HS-27A (cell line): ENCODE measurements at places on chromosomes 7 and 10.

DNA sequence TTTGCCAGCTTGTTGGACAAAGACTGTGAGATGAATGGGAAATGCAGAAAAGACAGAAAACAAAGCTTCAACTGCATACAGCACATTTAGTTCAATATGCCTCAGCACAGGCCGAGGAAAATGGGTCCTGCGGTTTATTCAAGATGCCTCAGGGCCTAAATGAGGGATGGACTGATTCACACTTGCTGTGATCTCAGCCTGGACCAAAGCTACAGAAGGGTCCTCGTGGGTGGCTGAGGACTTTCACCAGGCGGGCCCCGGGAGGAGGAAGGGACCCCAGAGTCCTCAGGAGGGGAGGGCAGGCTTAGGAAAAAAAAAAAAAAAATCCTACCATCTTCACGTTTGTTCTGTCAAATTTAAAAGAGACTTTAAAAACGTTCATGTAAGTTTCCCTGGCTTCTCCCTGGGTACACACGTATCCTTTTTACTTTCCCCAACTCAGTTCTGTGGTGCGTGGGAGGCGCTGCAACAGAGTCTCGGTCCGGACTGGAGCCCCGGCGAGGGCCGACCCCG lies 624 bp upstream of the ZNF783 start:
- no peak for DNase-seq

DNA sequence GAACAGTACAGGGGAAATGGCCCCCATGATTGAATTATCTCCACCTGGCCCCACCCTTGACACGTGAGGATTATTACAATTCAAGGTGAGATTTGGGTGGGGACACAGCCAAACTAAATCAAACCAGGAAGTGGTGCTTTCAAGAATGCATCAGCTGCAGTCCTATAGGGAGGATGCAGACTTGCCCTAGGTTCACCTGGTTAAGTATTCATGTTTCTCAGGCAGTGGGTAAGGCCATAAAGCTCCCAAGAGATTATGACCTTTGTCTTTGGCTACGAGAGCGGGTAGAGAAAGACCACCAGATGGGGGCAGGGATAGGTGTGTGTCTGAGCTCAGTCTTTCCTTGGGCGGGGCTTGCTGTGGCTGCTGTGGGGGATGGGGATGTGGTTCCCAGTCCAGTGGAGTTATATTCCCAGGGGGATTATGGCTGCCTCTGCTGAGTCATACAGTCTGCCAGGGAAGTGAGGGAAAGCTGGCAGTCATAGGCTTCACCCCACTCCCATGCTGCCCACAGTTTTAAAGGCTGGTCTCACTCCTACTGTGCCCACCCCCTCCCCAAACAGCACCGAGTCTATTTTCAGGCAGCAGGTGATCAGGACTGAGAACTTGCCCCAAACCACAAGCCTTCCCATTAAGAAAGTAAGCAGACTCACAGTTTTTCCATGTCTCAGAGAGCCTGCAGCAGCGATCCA lies 8.4 kb upstream of the R3HCC1L start:
- DNase-seq: no peak

DNA sequence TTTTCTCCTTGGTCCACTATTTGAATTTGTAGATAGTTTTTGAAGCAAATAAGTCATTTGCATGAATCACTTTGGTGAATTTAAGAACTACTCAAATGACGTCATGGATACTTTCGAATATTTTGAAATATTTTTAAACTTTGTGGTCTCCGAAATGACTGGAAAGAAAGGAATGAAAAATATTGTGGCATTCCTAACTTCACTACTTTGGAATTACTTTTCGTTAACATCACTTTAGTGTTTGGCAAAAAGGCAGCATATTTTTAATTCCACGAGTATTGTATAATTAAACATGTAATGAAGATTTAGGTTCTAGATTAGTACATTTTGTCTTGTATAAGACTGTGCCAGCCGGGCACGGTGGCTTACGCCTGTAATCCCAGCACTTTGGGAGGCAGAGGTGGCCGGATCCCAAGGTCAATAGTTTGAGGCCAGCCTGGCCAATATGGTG lies 35.3 kb upstream of the ZRANB1 start:
- peak; percentile 59 for DNase-seq

GRCh38 chr7:151851782-151852181 lies 25.1 kb downstream of the PRKAG2 start:
- DNase-seq: no peak

DNA sequence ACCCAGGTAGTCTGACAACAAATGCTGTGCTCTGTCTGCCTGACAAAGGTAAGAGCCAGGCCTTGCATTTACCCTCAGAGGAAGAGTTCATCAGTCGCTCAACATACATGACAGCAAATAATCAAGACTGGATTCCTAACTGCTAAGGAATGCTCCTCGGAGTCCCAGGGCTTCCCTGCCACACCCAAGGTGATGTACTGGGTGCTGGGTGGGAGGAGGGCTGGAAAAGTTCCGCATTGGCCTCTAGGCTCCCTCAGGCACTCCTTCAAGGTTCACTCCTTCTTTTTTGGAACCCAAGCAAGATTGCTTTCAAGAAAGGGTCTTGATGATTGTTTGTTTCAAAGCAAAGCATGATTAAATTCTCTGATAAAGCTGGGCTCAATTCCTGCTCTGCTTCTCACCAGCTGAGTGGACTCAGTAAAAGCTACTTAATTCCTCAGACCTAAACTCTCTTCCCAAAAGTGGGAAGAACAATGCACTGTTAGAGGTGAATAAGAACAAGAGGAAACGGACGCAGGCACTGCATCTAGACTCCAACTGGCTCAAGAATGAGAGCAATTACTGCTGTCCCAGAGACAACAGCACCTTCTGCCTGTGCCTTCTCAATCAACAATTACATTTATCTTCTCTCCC lies 173.5 kb downstream of the ELMO1 start:
- DNase-seq: no peak

GRCh38 chr10:33336582-33337325 lies 2.3 kb upstream of the NRP1 start:
- DNase-seq: no peak

DNA sequence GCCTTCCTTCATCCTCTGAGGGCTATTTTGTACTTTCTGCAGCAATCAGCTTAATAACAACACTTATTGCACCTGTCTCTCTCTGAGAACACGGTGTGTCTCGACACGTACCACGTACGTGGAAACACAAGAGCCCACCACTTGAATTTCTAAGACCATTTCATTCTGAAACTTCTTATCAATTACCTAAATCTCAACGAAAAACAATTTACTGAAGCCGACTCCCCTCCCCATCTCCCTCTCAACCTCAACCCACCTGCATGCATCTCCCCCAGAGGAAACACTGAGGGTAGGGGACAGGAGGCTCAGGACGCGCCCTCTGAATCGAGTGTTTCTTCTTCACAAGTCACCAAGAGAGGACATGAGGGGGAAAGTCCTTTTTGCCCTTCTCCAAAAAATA lies 278.6 kb downstream of the USP6NL start:
- no peak for DNase-seq

DNA sequence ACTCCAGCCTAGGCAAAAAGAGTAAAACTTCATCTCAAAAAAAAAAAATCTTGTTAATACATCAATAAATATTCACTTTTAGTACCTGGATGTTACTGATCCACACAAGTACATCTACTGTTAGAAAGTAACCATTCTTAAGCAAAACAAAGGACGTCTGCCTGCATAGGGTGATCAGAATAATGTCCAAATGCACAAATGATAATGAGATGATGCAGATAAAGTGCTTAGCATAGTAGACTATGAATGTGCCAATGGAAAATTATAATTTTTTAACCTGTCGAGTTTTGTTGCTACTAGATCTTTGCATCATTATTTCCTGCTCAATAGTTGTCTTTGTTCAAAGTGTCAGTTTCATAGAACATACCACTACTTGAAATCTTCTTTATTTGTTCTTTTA lies 109.6 kb upstream of the IMMP2L start:
- no peak for DNase-seq

DNA sequence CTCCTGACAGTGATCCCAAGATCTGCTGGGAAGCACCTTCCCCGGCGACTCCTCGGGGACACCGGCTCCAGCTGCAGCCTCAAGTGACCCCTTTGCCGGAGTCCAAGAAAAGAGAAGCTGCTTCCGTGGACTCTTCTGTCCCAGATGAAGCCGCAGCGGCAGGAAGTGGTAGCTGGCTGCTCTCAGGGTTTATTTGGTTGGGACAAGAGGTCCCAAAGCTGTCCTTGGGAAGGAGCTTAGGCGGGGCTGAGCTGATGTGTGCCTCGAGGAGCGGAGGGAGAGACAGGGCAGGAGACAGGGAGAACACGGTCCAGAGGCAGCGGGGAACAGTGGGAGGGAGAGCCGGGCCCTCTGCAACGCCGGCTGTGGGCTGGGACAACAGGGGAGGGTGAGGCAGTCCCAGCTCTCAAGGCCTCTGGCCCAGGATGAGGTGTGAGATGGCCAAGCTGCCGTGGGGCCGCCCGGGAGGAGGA lies 13.1 kb upstream of the FAM20C start:
- no peak for DNase-seq

DNA sequence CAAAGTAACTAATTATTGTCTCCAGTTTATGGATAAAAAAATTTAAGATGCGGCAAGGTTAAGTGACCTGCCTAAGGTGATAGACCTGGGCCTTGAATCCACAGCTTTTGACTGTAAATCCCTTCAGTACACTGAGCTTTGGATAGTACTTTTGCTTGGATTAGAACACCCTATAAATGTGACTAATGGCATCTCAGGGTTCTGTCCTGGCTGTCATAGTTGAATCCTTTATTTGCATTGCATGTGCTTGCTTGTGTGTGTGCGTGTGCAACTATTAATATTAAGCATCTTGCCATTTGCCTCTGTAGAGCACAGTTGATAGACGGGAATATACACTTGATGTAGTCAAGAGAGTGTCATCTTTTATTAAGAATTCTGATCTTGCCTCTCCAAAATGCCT lies 228.0 kb downstream of the AUTS2 start:
- no peak for DNase-seq

GRCh38 chr7:158924956-158925355 lies 68.6 kb downstream of the DYNC2I1 start:
- DNase-seq: no peak
